ENCODE measurements at places on chromosomes 1 and 21.

DNA sequence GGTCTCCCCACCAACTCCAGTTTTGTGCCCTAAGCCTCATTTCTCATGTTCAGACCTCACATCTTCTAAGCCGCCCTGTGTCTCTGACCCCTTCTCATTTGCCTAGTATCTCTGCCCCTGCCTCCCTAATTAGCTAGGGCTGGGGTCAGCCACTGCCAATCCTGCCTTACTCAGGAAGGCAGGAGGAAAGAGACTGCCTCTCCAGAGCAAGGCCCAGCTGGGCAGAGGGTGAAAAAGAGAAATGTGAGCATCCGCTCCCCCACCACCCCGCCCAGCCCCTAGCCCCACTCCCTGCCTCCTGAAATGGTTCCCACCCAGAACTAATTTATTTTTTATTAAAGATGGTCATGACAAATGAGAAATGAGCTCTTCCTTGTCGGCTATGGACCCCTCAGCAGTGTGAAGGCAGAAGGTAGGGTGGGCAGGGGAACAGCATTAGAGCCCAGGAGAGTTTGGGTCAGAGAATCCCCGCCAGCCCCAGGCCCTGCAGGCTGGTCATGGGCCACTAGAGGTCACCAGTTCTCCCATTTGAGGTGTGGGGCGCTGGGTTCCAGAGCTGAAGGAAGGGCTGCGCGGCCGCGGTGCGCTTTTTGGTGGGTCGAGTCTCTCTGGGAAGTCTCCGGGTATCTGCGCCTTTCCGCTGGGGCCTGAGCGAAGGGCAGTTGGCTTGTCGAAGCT, 11.5 kb downstream of the ADAMTSL4 start:
- DNase-seq, result peak; percentile 78

GRCh38 chr21:45199201-45199600, 88.5 kb downstream of the POFUT2 start:
- DNase-seq, result no peak

DNA sequence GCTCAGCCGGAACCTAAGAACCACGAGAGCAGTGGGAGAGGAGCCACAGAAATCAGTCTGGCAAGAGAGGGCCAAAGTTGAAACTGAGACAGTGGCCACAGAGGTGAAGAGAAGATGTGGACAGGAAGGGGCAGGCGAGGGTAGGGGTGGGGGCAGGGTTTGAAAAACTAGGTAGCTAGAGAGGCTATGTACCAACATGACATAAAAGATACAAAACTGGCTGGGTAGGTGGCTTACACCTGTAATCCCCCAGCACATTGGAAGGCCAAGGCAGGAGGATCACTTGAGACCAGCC, 28.4 kb upstream of the TIAM1 start:
- no peak for DNase-seq

DNA sequence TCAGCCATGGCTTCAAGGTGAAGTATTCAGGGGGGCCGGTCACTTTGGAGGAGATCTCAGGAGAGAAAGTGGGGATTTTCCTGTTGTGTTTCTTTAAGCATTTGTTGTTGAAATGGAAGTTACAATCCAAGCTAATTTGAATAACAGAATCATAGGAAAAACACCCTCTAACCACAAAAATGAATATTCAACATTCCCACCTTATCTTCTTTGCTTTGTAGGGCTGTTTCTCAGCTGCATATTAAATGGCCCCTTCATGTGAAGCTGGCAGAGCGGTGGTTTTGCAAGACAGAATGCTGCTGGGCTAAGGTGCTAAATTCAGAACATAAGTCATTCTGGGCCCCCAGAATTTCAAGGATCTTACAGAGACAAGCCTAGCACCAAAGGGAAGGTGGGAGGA, 279.0 kb downstream of the RRAGC start:
- DNase-seq, result no peak

GRCh38 chr1:107691540-107691939, 273.4 kb downstream of the VAV3 start:
- DNase-seq, result no peak

- no peak for DNase-seq
Observed at GRCh38 chr21:37557261-37557950, 190.8 kb downstream of the DYRK1A start.

DNA sequence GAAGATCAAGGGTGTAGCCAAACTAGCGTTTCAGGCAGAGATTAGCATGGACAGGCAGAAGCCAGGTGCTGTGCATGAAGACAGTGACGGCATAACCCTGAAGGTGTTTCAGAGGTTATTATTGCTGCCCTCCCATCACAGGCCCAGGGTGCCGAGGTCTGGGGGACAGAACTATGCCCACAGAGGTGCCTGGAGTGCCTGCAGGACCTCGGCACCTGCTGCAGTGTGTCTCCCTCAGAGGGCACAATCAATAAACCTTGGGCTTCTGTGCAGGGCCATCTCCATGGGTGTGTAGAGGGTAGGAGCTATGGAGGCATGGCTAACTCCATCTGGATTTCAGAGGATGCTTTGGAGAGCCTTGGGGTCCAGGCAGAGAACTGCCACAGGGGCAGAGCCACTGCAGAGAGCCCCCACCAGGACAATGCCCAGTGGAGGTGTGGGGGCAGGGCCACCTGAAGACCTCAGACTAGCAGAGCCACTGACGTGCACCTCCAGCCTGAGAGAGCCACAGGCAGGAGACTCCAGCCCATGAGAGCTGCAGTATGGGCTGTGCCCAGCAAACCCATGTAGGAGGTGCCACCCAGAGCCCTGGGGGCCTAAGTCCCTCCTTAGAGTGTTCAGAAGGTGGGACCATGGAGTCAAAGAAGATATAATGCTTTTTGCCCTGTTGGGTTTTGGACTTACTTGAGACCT, 5.7 kb upstream of the ABCG1 start:
- DNase-seq, result no peak

- no peak for DNase-seq
Observed at GRCh38 chr1:153346077-153346723, 2.4 kb downstream of the PGLYRP4 start.

DNA sequence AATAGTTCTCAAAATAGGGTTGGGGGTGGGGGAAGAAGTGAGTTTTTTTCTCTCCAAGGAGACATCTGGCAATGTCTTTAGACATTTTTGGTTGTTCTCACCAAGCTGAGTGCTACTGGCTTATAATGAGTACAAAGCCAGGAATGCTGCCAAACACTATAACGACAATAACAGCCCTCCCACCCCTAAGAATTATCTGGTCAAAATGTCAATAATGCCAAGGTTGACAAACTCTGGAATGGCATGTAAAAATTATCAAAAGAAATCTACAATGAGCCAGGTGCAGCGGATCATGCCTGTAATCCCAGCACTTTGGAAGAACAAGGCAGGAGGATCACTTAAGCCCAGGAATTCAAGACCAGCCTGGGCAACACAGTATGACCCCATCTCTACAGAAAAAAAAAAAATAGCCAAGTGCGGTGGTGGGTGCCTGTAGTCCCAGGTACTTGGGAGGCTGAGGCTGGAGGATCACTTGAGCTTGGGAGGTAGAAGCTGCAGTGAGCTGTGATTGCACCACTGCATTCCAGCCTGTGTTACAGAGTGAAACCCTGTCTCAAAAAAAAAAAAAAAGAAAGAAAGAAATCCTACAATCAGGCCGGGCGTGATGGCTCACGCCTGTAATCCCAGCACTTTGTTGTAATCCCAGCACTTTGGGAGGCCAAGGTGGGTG, 2.5 kb downstream of the ATP5PF start:
- no peak for DNase-seq

GRCh38 chr1:201697174-201697573, 131.8 kb upstream of the IPO9 start:
- DNase-seq, result no peak

GRCh38 chr1:151673407-151673806, 43.2 kb downstream of the CELF3 start:
- DNase-seq, result no peak

GRCh38 chr1:34918977-34919561, 10.4 kb downstream of the DLGAP3 start:
- DNase-seq, result no peak

DNA sequence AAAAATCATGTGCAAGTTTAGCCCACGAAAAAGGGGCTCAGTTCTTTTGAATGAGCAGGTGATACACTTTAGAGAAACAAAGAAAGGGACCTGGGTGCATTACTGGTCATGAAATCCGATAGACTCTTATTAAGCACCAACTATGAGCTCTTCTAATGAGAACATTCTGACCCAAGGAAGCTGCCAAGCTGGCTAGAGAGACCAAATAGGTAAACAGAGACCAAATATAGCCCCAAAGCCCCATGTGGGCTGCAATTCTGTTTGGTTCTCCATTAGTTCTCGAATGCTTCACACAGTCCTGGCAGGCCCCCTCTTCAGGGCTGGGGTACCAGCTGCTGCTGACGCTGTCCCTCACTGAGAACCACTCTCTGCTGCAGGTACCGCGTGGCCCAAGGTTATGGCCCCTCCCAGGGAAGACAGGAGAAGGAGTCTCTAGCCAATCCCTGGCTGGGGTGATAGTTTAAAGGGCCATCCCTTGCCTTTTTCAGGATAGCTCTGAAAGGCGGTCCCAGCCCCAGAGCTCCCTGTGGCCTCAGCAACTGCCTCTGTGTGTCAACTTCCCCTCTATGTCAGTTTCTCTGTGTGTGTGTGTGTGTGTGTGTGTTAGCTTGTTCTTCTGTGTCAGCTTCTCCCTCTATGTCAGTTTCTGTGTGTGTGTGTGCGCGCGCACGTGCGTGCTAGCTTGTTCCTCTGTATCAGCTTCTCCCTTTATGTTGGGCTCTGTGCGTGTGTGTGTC, 7.1 kb upstream of the UBXN10 start:
- DNase-seq, result no peak

GRCh38 chr1:207988326-207989165, 77.6 kb upstream of the CD34 start:
- no peak for DNase-seq

GRCh38 chr1:83931658-83932253, 67.2 kb downstream of the TTLL7 start:
- no peak for DNase-seq

DNA sequence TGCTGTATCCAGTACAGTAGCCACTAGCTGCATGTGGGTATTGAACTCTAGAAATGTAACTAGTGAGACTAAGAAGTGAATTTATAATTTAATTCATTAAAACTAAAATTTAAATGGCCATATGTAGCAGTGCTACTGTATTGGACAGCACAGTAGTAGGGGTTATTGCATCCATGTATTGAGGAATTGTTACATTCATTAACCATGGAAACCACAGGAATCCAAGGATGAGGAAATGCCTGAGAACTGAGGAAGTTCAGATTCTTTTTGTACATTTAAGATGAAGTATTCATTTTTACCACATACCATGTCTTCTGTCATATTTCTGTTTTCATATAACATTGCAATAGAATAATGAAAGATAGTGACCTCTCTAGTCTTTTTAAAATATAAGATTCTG, 2.6 kb downstream of the MTF2 start:
- no peak for DNase-seq

DNA sequence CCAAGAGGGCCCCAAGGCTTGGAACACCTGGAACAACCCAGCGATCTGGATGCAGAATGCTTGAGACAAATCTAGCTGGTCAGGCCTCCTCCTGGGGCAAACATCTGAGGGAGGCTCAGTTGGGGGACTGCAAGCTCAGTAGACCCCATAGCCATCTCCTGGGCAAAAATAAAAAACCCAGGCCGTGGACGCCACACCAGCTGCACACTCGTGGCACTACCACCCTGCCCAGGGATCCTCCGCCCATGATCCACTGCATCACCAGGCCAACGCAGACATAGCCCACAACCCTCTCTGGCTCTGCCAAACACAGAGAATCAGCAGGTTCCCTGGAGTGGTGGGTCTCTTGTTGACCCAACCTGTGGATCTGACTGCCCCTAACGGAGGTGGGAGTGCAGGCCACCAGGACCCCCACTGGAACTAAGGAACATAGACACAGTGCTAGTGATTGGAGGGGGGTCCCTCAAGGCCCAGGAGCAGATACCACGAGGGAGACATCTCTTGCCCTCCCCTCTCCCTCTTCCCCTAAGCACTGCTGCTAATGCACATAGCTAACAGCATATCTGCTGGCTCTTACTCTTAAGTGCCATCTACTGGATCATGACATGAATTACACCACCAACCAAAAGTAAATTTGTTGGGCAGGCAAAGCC, 147.2 kb downstream of the CHD1L start:
- DNase-seq, result peak; percentile 6

DNA sequence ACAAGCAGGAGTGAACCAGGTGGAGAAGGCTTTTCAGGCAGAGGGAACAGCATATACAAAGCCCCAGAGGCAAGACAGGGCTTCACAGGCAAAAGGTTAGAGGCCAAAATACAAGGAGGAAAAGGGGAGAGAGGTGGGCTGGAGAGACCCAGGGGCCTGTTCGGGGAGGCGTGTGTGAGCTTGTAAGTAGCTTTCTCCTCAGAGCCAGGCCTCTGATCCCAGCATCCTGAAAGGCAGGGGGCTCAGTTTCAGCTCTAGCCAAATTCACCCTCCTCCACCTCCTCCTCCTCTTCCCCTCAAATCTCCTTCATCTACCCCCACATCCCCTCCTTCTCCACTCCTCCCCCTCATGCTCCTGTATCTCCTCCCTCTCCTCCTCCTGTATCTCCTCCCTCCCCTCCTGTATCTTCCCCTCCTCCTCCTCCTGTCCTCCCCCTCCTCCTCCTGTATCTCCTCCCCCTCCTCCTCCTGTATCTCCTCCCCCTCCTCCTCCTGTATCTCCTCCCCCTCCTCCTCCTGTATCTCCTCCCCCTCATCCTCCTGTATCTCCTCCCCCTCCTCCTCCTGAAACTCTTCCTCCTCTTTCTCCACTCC, 148.6 kb downstream of the ST6GALNAC5 start:
- no peak for DNase-seq

GRCh38 chr1:162753998-162754585, 36.4 kb upstream of the HSD17B7 start:
- DNase-seq, result no peak

- DNase-seq, result no peak
Observed at GRCh38 chr1:81832573-81832972, 31.8 kb downstream of the ADGRL2 start.

- DNase-seq, result no peak
Observed at GRCh38 chr1:200558866-200559459, 61.6 kb downstream of the KIF14 start.
